NCI-H1694 treated with DMSO at 0.1 percent for 48 hours (cell line): ENCODE measurements at places on chromosomes 11 and 22.

DNA sequence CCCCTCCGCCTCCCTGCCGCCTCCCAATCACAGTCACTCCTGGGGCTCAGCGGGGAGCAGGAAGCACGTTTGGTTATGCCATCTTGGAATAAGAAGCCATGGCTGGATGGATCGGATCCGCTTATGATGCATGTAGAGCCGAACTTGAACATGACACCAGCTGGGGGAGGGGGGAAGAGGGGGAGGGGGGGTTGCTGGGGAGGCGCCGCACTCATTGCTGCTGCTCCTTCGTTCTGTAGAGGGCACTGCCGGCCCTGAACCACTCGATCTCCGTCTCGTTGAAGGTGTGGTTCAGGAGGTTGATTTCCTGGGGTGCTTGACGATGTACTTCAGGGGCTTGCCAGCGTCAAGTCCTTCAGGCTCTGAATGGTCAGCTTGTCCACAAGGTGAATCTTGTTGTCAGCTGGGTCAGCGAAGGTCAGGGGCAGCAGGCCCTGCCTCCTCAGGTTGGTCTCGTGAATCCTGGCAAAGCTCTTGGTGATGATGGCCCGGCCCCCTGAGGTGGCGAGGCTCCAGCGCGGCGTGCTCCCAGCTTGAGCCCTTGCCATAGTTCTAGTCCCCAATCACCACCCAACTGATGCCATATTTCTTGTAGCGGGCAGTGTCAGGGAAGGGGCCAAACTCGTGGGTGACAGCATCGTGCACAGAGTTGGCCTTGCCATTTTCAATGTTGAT is 476.9 kb upstream of the ISX start:
- DNase-seq = no peak

DNA sequence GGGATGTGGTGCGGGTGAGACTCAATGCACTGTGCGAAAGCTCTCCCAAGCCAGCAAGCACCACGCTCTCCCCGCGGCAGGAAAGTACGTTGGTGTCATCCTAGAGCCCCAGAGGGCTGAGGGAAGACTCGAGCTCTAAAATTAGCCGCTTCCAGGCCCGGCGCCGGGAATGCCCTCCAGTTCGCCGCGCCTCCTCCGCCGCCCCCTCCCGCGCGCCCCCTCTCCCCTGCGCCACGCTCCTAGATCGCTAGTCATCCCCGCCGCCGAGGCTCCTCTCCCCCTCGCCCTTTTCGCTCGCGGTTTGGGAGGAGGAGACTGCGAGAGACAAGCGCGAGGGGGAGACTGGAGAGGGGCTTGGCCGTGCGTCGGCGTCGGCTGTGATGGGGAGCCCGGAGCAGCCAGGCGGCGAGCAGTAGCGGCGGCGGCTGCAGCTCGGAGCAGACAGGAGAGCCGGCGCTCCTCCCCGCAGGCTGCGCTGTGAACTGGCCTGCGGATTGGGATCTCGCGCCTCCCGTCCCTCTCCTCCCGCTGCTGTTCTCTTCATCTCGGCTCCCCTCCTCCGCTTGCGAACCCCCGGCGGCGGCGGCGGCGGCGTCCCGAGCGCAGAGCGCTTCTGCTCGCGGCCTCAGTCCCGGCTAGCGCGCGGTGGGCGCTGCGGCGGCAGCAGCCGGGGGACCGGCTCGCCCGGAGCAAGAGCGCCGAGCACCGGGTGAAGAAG is at the start of gene FAT3:
Gene FAT3 (plus strand): TSS at position 412 of the 718 bp plus-strand sequence. CDS start 127,295 bp downstream, outside the sequence.
- peak; percentile 9 for DNase-seq

DNA sequence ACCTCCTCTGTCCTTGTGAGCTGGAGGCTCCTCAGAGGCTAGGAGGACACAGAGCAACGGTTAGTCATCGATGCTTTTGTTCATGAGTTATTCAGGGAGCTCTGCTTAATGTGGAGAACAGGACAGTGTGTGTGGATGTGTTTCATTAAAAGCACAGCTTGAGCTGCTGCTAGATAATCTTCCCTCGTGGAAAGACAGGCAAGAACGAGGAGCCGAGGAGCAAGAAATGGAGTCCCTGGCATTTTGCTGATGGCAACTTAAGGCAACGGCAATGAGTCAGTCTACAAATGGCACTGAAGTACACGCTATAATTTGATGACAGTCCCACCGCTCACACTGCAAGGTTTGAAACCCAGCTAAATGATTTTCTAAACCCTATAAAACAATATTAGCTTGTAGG is 106.2 kb downstream of the IGLL1 start:
- no peak for DNase-seq

DNA sequence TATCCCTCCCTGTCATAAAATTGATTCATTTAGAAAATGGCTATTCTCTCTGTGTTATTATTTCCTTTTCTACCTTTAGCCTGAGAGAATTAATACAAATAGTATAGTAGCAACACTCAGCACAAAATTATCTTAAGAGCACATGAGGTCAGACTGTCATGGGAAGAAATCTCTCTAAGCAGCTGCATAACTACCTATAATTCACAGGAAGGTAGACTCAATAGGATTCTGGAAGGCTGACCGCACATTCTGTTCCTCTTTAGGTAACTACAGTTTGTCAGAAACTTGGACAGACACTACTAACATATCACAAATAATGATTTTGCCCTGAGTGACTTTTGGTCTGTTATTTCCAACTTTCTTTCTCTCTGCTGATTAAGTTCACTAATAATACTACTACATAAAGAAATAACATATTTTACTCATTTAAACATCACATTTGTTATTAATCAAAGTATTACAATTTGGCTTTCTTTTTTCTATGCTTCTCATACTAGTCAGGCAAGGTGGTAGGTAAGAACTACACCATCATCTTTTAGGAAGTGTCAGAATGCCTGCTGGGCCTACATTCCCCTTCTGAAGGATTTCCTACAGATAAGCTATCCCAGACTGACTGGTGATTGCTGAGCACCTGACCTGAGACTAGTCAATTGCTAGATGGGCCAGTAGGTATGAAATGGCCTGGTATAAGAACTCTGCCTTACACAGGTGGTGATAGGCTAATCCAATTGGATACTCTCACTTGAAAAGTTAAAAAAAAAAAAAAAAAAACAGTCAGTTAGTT is 325.1 kb downstream of the DLG2 start:
- no peak for DNase-seq

DNA sequence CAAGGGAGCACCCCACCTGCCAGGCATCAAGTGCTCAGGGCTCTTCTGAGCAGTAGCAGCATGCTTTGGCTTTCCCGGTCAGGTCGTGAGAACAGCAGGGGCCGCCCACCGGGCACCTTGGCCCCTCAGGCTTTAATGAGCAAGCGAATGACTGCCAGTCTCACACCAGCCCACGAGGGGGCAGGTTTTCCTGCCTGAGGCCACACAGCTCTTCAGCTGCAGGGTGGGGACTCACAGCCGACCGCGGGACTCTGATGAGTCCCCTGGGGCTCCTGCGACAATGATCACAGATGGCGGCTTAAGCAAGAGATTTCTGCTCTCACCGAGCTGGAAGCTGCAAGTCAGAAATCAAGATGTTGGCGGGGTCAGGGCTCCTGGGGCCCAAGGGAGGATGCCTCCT is 14.3 kb upstream of the FGF19 start:
- DNase-seq = peak; percentile 46

DNA sequence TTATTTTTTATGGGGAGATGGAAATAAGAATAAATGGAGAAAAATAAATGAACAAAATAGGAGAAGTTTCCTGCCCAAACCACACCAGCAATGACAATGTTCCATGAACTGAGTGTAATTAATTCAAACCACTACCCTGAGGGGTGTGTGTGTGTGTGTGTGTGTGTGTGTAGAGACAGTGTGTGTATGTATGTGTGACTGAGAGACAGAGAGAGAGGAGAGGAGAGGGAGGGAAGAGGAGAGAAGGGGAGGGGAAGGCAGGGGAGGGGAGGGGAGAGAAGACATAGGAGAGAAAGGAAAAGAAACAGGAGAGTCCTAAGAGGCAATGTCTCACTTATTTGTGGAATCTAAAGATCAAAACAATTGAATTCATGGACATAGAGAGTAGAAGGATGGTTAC is 65.0 kb upstream of the POU2AF1 start:
- DNase-seq = no peak

DNA sequence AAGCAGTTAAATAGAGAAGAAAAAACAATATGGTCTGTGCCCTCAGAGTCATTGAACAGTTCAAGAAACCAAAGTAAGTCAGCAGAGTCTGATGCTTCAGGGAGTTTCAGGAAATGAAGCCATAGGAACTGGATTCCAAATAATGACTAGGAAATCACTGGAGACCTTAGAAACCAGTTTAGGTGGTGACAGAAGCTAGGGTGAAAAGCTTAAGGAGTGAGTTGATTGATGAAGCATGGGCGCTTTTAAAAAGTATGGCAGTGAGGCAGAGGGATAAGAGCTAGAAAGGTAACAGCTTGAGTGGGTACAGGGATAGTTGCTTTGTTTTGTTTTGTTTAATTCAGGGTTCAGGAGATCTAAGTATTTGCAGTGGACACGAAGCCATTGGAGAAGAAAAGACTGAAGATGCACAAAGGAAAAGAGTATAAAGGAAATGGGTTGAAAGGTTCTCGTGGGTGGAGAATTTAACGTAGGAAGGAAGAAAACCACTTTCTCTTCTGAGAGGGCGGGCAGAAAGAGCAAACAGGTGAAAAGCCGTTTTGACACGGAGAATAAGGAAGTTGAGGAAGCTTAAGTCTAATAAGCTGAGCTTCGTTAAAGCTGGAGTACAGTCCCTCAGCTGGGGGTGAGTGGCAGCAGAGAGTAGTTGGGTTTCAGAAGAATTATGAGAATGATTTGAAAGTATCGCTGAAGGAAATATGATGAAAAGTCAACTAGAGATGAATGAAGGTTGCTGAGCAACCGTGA is 14.8 kb downstream of the SGSM3 start:
- DNase-seq = no peak

- DNase-seq = no peak
Measured at GRCh38 chr11:73072935-73073481, 69.1 kb downstream of the FCHSD2 start.

DNA sequence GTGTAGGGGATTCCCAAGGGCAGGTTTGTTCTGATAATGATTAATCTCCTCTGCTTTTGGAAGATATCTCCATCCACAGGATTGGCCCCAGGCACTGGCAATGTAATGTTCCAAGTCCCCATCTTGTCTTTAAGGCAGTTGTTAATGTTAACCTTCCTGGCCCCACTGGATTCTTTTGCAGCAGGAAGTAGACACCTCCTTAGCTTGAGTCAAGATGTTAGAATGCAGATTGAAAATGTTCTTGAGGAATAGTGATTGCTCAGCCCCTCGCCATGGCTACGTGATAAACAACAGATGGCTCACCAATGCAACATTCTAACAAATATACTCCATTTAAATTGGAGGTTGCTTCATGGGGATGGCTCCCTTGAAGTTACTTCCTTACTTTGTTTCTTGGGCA is 7.3 kb downstream of the HEPHL1 start:
- no peak for DNase-seq
